ENCODE measurements at places on chromosomes 4 and X. TPM values are rescaled to one million over a fixed set of nuclear protein-coding genes. Genes with fewer than 3 reads are reported as not detected.
A peak's percentile ranks its signal among the peaks of the same experiment; 100 is the strongest.

RHOXF2B gene
- polyA plus RNA-seq, result not detected

LDOC1 gene
- 19.4 TPM for polyA plus RNA-seq

EVC gene
- 5.6 TPM for polyA plus RNA-seq

USP17L25 gene
- polyA plus RNA-seq, result not detected

- no peak overlapping the region for H3K27ac ChIP-seq
- H3K36me3 ChIP-seq, result no peaks in the 10 kb centered on the region
- H3K4me1 ChIP-seq, result no peaks in the 10 kb centered on the region
- H3K27me3 ChIP-seq, result no peaks in the 10 kb centered on the region
- H3K4me3 ChIP-seq, result no peak overlapping the region
Observed at GRCh38 chr4:72893354-72894066, 176.0 kb downstream of the COX18 start.

DNA sequence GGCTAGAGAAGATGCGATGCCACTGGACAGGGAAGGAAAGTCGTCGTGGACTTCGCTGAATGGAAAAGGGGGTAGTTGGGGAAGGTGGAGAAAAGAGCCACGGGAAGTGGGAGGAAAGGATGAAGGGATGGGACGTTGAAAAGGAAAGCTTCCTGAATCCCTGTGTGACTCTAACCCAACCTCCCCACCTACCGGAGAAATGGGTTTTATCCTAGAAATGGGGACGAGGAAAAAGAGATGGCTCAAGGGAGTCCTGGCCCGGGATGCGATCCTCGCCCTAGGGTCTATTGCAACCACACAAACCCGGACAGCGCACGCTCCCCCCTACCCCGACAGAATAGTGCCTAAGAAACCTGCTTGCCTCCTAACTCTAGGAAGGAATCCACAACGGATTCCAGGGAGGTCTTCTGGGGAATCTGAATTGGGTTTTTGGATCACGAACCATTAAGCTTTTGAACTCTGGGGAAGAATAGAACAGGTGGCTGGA lies 738 bp upstream of the TSPAN5 start:
- H3K27me3 ChIP-seq, result no peaks in the 10 kb centered on the region
- peaks cover 55% of the 10 kb centered on the region for H3K4me1 ChIP-seq
- H3K27ac ChIP-seq, result peak overlapping the region; percentile 72
- peak overlapping the region; percentile 72 for H3K4me3 ChIP-seq
- DNase-seq, result no peak

DNA sequence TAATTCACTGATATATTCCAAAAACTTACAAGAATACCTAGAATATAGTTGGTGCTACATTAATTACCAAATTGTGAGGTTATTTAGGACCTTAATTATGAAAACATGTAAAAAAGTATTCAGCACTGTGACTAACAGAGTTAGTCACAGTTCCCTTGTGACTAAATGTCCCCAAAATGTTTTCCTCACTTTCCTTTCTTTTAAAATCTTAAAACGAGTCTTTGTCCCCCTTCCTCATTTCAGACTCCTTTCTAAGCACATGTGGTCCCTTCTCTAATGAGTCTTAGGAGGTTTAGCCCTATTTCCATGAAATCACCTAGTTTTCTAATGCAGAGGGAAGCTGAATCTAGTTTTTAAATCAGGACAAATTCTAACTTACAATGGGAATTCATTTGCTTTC lies 175.0 kb downstream of the PPP3CA start:
- H3K4me1 ChIP-seq, result peaks cover 16% of the 10 kb centered on the region
- no peak overlapping the region for H3K4me3 ChIP-seq
- no peaks in the 10 kb centered on the region for H3K27me3 ChIP-seq
- DNase-seq, result no peak

GRCh38 chr4:184199780-184200179 lies 17.9 kb downstream of the ENPP6 start:
- H3K36me3 ChIP-seq, result no peaks in the 10 kb centered on the region
- H3K27me3 ChIP-seq, result no peaks in the 10 kb centered on the region
- H3K4me1 ChIP-seq, result no peaks in the 10 kb centered on the region
- no peak for DNase-seq
- no peak overlapping the region for H3K4me3 ChIP-seq

- no peaks in the 10 kb centered on the region for H3K4me1 ChIP-seq
- no peak overlapping the region for H3K27ac ChIP-seq
- no peaks in the 10 kb centered on the region for H3K36me3 ChIP-seq
- no peak overlapping the region for H3K4me3 ChIP-seq
- no peaks in the 10 kb centered on the region for H3K27me3 ChIP-seq
Observed at GRCh38 chr4:164847967-164848649, 28.9 kb upstream of the APELA start.

All from endothelial cell of umbilical vein (primary cell).